Upper lobe of right lung (tissue), 1 donor: ENCODE measurements at places on chromosomes 6 and 20. TPM values are rescaled to one million over a fixed set of nuclear protein-coding genes. Genes with fewer than 3 reads are reported as not detected.
A peak's percentile ranks its signal among the peaks of the same experiment; 100 is the strongest.

- DNase-seq = peak; percentile 87
- peak overlapping the region; percentile 30 for H3K4me3 ChIP-seq
- H3K4me1 ChIP-seq = peaks cover 30% of the 10 kb centered on the region
- H3K36me3 ChIP-seq = peaks cover 73% of the 10 kb centered on the region
Measured at GRCh38 chr20:58907320-58908137, 55.0 kb downstream of the GNAS start.

The B3GAT2 gene
- not detected for total RNA-seq

The TEAD3 gene
- 23.4 TPM for total RNA-seq

- no peak for DNase-seq
- H3K4me1 ChIP-seq = no peaks in the 10 kb centered on the region
- no peaks in the 10 kb centered on the region for H3K27me3 ChIP-seq
- no peak overlapping the region for H3K4me3 ChIP-seq
Measured at GRCh38 chr6:144834426-144835038, 549.4 kb downstream of the UTRN start.

The OPRL1 gene
- 1.9 TPM for total RNA-seq

DNA sequence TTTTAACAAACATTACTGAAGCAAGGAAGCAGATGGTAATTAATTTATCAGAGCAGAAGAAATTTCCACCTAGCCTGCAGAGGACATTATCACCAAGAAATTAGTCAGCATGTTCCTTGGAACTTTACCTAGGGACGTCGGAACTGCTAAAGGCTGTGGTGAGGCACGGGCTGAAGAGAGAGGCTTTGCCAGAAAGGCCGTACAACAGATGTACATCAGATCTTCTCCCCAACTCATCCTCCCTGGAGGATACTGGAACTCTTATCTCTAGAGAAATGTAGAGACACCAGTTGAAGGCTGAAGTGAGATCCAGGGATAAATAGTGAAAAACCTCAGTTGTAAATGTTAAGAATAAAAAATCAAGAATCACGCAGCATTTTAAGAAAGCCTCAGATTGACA is 257.1 kb downstream of the SAMD5 start:
- no peaks in the 10 kb centered on the region for H3K36me3 ChIP-seq
- H3K27me3 ChIP-seq = no peaks in the 10 kb centered on the region
- no peak for DNase-seq

The OPRM1 gene
- not detected for total RNA-seq

- DNase-seq = peak; percentile 63
- H3K4me3 ChIP-seq = no peak overlapping the region
- H3K4me1 ChIP-seq = no peaks in the 10 kb centered on the region
Measured at GRCh38 chr6:89984926-89985750, 90.9 kb downstream of the GJA10 start.

- H3K4me3 ChIP-seq = no peak overlapping the region
- no peak overlapping the region for H3K27ac ChIP-seq
- H3K36me3 ChIP-seq = peaks cover 27% of the 10 kb centered on the region
- no peak for DNase-seq
Measured at GRCh38 chr20:41179961-41180360, 42.6 kb downstream of the PLCG1 start.

The CDH26 gene
- total RNA-seq = 8.8 TPM

The ADGRB3 gene
- 3.5 TPM for total RNA-seq

DNA sequence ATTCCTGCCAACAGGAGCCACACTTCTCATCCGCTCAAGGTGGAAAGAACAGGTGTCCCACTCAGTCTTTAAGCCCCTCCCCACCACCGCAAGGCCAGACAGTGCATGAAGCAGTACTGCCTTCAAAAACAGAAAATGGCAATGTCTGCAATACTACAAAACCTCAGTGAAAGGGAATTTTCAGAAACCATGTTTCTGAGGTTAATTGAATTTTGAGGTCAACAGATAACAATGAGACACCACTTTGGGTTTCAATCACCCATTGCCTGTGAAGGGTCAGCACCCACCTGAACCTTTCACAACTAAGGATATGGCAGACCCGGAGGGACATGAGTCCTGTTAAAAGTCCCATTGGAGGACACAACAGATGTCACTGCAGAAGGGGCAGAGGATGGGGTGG is 13.0 kb downstream of the ZC3H12D start:
- no peak overlapping the region for H3K4me3 ChIP-seq
- no peaks in the 10 kb centered on the region for H3K27me3 ChIP-seq
- no peaks in the 10 kb centered on the region for H3K36me3 ChIP-seq
- no peak overlapping the region for H3K27ac ChIP-seq

The WFDC12 gene
- 1.8 TPM for total RNA-seq

GRCh38 chr6:30955367-30956042 is 14.7 kb downstream of the MUCL3 start:
- peaks cover 7% of the 10 kb centered on the region for H3K4me1 ChIP-seq
- H3K36me3 ChIP-seq = no peaks in the 10 kb centered on the region
- H3K4me3 ChIP-seq = peak overlapping the region; percentile 39

GRCh38 chr20:1881240-1881835 is 13.9 kb upstream of the SIRPA start:
- peaks cover 21% of the 10 kb centered on the region for H3K27me3 ChIP-seq
- DNase-seq = no peak
- H3K27ac ChIP-seq = no peak overlapping the region

- H3K27me3 ChIP-seq = no peaks in the 10 kb centered on the region
- no peak for DNase-seq
- peaks cover 54% of the 10 kb centered on the region for H3K36me3 ChIP-seq
- no peaks in the 10 kb centered on the region for H3K4me1 ChIP-seq
Measured at GRCh38 chr6:105319331-105319730, 83.6 kb downstream of the PREP start.

The C4B gene
- 166 TPM for total RNA-seq

The NKX2-4 gene
- not detected for total RNA-seq

The PYGB gene
- total RNA-seq = 61.1 TPM

GRCh38 chr6:13260831-13261230 is 67.5 kb downstream of the TBC1D7 start:
- no peak for DNase-seq
- H3K4me1 ChIP-seq = no peaks in the 10 kb centered on the region
- H3K27me3 ChIP-seq = no peaks in the 10 kb centered on the region
- H3K27ac ChIP-seq = no peak overlapping the region
- no peaks in the 10 kb centered on the region for H3K36me3 ChIP-seq
- H3K4me3 ChIP-seq = no peak overlapping the region

DNA sequence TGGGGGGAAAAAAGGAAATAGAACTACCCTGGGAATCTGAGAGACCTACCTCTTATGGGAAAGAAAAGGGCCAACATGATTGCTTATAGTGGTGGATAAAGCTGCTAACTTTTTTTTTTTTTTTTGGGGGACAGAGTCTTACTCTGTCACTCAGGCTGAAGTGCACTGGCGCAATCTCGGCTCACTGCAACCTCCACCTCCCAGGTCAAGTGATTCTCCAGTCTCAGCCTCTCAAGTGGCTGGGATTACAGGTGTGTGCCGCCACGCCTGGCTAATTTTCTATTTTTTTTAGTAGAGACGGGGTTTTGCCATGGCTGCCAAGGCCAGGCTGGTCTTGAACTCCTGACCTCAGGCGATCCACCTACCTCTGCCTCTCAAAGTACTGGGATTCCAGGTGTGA is 39.5 kb upstream of the TBC1D22B start:
- H3K27ac ChIP-seq = no peak overlapping the region
- H3K4me3 ChIP-seq = no peak overlapping the region
- H3K27me3 ChIP-seq = no peaks in the 10 kb centered on the region
- H3K36me3 ChIP-seq = no peaks in the 10 kb centered on the region
- peaks cover 3% of the 10 kb centered on the region for H3K4me1 ChIP-seq

DNA sequence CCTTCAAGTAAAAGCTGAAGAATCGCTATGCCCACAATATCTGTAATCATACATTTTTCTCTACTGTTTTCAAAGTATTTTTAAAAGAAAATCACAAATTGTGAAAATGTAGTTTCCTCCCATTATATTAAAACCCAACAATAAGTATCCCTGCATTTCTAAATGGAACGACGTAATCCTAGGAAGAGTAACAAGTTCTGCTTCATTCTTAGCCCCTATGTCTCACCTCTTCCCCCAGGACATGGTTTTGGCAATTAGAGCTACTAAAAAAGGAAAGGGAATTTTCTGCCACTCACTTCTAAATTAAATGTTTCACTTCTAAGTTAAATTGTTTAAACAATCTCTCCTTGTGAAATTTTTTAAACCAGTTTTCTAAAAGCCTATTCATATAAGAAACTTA is 47.4 kb downstream of the TBPL1 start:
- H3K27me3 ChIP-seq = no peaks in the 10 kb centered on the region
- no peak overlapping the region for H3K4me3 ChIP-seq
- DNase-seq = no peak
- no peaks in the 10 kb centered on the region for H3K36me3 ChIP-seq
- no peak overlapping the region for H3K27ac ChIP-seq

DNA sequence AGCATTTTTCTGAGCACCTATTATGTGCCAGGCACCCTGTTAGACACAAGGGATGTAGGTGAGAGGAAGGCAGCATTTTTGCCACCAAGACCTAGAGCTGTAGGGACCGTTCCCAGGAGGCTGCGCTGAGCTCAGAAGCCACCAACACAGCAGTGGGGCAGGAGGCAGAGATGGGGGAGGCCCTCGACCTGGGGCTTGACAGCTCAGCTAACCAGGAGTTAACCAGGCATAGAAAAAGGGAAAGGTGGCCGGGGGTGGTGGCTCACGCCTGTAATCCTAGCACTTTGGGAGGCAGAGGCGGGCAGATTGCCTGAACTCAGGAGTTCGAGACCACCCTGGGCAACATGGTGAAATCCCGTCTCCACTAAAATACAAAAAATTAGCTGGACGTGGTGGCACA is 29.5 kb downstream of the KIF25 start:
- H3K27ac ChIP-seq = no peak overlapping the region
- DNase-seq = no peak
- H3K36me3 ChIP-seq = no peaks in the 10 kb centered on the region
- H3K4me1 ChIP-seq = no peaks in the 10 kb centered on the region

GRCh38 chr20:62831361-62831788 is 14.5 kb downstream of the COL9A3 start:
- DNase-seq = no peak
- H3K4me1 ChIP-seq = peaks cover 7% of the 10 kb centered on the region
- H3K4me3 ChIP-seq = no peak overlapping the region
- no peaks in the 10 kb centered on the region for H3K27me3 ChIP-seq
- no peaks in the 10 kb centered on the region for H3K36me3 ChIP-seq
- no peak overlapping the region for H3K27ac ChIP-seq

DNA sequence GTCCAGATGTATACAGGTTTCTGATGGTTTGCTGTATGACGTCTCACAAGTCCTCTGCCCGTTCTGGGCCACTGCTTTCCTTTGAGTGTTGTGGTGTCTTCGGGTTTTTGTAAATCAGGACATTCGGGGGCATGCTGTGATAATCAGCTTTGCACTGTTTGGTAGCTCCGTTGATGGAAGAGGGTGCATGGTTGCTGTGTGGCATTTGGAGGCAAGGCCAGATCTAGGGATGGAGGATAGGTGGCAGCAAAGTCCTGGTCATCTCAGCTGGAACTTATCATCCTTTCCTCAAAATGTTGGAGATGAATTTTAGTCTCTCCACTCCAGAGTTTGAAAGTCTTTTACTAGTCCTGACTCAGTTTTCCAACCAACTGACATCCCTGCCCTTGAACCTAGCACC is 91.0 kb downstream of the SCP2D1 start:
- no peaks in the 10 kb centered on the region for H3K4me1 ChIP-seq
- H3K36me3 ChIP-seq = no peaks in the 10 kb centered on the region
- no peak for DNase-seq
- no peaks in the 10 kb centered on the region for H3K27me3 ChIP-seq

GRCh38 chr6:20564777-20565176 is 30.5 kb downstream of the CDKAL1 start:
- H3K4me1 ChIP-seq = no peaks in the 10 kb centered on the region
- H3K27me3 ChIP-seq = no peaks in the 10 kb centered on the region
- no peak overlapping the region for H3K27ac ChIP-seq

GRCh38 chr6:71544028-71544427 is 255.4 kb downstream of the OGFRL1 start:
- H3K36me3 ChIP-seq = no peaks in the 10 kb centered on the region
- H3K27me3 ChIP-seq = no peaks in the 10 kb centered on the region
- H3K4me1 ChIP-seq = no peaks in the 10 kb centered on the region
- H3K4me3 ChIP-seq = no peak overlapping the region
- no peak overlapping the region for H3K27ac ChIP-seq

DNA sequence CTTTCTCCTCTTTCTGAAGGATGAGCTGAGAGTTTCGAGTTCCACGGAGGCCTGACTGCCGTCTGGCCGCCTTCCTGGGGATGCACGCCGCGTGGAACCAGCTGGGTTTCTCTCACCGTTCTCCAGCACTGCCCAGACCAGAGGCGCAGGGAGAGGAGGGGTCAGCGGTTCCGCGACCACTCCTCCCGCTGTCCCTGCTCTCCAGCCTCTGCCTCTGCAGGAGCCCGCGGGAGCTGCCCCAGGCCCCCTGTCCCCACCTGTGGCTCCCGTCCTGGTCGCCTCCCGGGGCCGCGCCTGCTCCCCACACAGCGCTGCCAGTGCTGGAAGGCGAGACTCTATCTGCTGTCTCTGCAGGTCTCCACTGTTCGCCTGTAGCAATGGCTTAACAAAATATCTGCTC is 106.8 kb upstream of the AFDN start:
- H3K27ac ChIP-seq = no peak overlapping the region
- H3K4me3 ChIP-seq = no peak overlapping the region
- no peak for DNase-seq
- no peaks in the 10 kb centered on the region for H3K4me1 ChIP-seq

DNA sequence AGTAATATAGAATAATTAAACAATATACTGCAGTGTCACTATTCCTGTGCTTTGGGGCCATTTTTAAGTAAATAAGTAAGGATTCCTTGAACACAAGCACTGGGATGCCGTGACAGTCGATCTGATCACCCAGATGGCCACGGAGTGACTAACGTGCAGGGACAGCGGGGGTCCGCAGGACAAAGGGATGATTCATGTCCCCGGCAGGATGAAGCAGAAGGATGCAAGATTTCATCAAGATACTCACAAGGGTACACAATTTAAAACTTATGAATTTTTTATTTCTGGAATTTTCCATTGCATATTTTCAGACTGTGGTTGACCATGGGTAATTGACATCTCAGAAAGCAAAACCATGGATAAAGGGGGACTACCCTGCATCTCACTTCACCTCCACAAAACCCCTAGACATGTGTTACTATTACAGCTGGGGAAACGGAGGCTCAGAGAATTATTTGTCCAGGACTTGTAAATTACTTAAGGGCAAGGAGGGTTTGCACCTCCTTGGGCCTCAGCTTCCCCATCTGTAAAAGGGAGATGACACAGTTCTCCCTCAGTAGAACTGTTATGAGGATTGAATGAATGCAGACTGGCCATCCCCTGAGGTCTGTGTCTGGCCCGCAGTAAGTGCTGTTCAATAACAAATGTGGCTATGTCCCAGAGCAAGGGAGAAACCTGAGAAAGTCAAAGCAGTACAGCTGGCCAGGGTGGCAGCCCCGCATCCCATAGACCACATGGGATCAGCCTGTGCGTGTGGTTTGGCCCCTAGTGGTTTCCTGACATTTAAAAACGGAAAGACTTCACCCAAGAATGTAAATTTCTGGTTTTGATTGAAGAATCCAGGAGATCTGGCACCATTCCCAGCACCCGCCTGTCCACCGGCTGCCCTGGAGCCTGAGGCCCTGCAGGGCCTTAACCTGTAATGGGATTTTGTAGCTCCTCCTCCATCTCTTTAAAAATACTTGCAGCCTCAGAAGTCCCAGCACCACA is 235.5 kb downstream of the BMP7 start:
- no peaks in the 10 kb centered on the region for H3K36me3 ChIP-seq
- no peak overlapping the region for H3K4me3 ChIP-seq
- no peak overlapping the region for H3K27ac ChIP-seq
- H3K4me1 ChIP-seq = no peaks in the 10 kb centered on the region
- H3K27me3 ChIP-seq = peaks cover 25% of the 10 kb centered on the region

The REM1 gene
- 4.0 TPM for total RNA-seq

The FKBP1C gene
- total RNA-seq = 0.52 TPM

GRCh38 chr6:169498916-169499513 is 202.8 kb downstream of the WDR27 start:
- DNase-seq = no peak
- H3K4me3 ChIP-seq = no peak overlapping the region
- H3K27ac ChIP-seq = no peak overlapping the region

The CENPW gene
- 5.1 TPM for total RNA-seq
